Hindlimb muscle (tissue), 1 donor: ENCODE measurements at places on chromosomes 1 and 21. TPM values are rescaled to one million over a fixed set of nuclear protein-coding genes. Genes with fewer than 3 reads are reported as not detected.

DNA sequence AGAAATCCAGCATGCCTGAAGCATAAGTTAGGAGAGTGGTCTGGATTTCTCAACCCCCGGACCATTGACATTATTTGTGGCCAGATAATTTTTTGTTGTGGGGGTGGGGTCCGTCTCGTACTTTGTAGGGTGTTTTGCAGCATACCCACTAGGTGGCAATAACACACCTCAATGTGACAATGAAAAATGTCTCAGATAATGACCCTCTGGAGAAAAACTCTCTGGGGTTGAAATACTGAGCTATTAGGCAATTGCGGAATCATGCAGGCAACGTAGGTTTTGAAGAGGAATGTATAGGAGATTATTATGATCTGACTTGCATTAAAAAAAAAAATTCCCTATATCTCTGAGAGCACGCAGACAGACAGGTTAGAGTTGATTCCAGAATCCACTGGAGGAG lies 25.3 kb upstream of the RRP15 start:
- DNase-seq = no peak

GRCh38 chr1:6041432-6042062 lies 4.1 kb upstream of the KCNAB2 start:
- no peak for DNase-seq

- DNase-seq = no peak
Observed at GRCh38 chr1:41713141-41713540, 205.6 kb downstream of the HIVEP3 start.

DNA sequence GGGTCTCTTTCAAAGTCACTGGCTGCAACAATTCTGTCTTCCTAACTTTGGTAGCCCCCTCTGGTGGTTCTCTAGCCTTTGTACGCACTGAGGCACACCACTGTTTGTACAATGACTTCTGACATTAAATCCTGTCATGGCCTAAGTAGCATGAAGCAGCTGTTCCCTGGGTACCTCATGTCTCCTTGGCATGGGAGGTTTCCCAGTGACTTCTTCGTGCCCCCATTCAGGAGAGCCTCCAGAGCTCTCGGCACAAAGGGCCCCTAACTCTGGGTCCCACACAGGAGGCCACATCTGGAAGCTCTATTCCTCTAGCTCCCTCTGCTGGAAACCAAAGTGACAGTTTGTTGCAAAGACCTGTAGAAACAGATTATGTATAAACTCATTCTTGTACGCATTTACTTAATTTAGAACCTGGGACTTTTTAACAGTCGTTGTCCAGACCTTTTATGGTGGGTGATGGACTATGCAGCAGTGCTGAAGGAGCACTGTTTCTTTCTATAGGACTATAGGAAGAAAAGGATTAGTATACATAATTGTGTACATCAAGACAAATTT lies 13.4 kb downstream of the SWT1 start:
- DNase-seq = peak; percentile 68

- peak; percentile 91 for DNase-seq
Observed at GRCh38 chr1:56255516-56256152, 323.7 kb downstream of the PLPP3 start.

DNA sequence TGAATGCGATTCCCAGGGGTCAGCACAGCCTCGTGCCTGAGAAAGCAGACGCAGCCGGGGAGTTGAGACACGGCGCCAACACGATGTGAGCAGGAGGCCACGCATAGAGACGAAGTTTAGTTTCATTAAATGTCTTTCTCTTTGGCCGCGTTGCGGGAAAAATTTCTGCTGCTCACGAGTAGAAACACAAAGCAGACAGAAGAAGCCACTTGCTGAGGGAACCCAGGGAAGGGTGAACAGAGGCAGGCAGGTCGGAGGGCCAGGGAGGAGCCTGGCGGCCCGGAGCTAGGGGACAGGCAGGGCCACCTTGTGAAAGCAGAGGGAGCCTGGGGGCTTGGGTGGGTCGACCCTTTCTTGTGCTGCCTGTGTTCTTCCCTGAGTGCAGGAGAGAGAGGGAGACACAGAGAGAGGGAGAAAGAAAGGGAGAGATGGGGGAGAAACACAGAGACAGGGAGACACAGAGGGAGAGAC lies 33.2 kb downstream of the POFUT2 start:
- no peak for DNase-seq

- DNase-seq = peak; percentile 11
Observed at GRCh38 chr1:199352351-199352750, 675.2 kb upstream of the NR5A2 start.

- DNase-seq = no peak
Observed at GRCh38 chr1:201145132-201145531, 9.1 kb downstream of the TMEM9 start.

DNA sequence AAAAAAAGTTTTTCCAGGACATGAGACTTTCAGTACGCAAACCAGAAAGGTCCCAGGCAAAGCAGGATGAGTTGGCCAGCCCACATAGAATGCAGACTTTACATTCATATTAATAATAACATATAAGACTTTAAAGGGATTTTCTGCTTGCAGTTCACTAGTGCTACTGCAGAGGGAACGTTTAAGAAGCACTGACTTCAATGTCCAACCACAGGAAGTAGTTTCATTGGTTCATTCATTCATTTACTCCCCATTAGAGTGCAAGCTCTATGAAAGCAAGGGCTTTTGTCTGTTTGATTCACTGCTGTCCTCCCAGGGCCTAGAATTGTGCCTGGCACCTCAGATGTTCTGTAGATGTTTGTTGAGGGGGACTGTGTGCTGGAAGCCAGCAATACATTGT lies 11.8 kb upstream of the SERINC2 start:
- DNase-seq = no peak

DNA sequence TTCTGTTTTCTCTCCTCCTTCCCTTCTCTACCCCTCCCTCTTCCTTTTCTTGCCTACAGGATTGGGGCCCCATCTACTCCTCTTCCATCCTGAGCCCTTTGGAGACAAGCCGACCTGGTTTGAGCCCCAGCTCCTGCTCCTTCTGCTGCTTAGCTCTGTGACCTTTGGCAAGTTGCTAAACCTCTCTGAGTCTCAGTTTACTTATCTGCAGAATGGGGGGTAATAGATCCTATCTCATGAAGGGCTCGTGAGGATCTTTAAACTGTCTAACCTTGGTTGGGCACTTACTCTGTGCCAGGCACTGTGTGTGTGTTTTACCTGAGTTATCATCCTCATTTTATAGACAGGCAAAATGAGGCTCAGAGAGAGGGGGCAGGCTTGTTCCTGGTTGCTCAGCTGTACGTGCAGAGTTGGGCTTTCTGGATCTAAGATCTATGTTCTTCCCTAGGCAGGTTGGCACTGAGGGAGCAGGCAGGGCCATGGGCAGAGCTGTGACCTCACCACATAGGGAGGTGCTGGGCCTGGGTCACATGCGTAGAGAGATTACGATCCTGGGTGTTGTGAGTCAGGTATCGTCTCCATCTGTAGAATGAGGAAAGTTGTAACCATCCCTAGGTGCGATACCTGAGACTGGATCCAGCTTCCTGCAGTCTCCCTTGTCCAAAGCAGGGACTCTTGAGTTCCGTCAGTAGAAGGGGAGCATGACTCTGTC lies 58.5 kb downstream of the FOXO6 start:
- DNase-seq = no peak

GRCh38 chr1:8625981-8626898 lies 191.2 kb downstream of the RERE start:
- no peak for DNase-seq

GRCh38 chr21:27291006-27291405 lies 324.1 kb upstream of the ADAMTS5 start:
- DNase-seq = no peak

DNA sequence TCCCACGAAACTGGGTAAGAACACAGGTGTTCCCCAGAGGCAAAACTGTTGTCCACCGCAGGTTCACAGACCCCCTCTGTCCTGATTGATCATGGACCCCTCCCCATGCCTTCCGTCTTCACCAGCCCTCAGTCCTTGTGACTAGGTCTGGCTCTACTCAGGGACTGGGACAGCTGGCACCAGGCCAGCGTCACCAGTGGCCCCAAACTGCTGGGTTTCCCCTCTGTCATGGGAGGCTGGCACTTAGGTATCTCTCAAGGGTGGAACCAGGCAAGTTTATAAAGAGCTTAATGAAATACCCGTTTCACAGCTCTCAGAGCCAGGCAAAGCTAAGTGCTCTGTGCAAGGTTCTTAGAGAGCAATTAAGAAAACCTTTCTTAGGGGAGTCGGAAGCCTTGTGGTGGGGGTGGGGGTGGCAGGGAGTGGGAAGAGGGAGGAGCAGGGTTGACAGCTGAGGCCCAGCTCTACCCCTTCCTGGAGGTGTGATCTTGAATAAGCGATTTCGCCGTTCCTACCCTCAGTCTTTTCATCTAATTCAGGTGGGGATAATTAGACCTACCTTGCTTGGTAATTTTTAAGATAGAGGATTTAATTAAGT lies 35.0 kb upstream of the IFNLR1 start:
- DNase-seq = no peak

DNA sequence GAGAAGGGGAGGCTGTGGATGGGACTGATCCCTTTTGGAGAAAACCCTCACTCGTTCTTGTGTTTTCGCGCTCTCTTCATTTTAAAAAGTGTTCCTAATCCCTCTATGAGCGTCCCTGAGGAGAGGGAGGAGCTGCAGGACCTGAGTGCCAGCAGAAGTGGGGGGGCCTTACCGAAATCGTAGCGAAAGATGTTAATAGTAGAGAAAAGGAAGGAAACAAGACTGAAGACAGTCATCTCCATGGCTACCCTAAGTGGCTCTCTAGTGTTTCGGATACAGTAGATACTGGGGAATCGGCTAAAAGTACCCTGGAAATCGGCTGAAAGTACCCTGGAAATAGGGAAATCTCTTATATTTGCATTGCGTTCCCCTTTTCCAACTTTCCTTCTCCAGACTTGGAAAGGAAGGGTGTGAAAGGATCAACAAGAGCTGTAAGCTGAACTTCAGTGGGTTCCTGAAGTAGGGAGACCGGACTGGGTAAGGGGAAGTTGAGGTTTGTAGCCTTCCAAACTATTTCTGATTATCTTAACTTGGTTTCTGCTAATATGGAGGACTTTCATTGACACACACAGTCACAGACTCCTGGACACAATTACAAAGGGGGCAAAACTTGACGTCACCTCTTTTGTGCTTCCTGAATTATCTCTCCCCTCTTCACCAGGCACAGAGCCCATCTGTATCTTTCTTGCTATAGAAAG lies 486 bp upstream of the DSTYK start:
- DNase-seq = peak; percentile 32

GRCh38 chr1:106465666-106466065 lies 590.8 kb upstream of the PRMT6 start:
- no peak for DNase-seq

DNA sequence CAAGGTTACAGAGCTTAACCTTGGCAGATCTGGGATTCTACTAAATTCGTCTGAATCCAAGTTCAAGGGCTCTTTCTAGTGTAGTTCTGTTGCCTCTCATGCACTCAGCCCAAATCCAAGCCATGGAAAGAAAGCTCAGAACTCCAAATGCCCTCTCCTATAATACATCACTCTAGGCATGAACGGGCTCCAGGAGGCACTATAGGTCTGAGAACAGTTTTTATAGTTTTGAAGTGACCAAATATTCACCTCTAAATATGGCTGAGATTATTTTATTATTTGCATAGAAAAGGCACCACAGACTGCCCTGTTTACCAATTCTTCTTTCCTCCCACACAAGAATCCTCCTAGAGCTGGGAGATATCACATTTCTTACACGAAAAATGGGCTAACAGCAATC lies 327.9 kb upstream of the BEND5 start:
- no peak for DNase-seq

DNA sequence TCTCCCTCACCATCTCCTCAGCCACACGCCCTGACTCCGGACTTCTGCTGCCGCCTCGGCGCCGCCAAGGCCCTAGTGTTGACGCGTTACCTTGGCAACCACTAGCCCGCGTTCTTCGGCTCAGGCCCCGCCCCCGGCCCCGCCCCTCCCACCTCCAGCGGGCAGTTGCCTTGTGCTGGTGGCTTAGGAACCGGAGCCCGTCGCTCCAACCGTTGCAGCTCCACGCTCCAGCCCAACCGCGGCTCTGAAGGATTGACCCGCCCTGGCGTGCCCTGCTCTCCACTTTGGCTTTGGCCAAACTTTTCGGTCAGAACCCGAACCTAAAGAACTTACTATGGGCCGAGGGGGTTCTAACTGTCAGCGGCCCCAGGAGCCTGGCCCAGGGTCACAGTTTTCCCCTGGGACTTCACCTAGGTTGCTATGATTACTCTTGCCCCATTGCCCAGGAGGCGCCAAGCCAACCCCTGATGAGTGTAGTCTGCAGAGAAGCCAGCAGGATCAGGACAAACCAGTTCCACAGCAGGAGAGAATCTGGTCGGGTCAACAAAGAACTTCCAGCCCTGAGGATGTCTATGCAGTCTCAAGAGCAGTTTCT lies at the start of gene CFAP45:
TSS of gene CFAP45 (minus strand) at position 80 of the 595 bp plus-strand sequence. CDS start at position 13, 67 bp downstream.
- peak; percentile 54 for DNase-seq

- peak; percentile 25 for DNase-seq
Observed at GRCh38 chr1:24551960-24552571, 3.8 kb upstream of the NCMAP start.

DNA sequence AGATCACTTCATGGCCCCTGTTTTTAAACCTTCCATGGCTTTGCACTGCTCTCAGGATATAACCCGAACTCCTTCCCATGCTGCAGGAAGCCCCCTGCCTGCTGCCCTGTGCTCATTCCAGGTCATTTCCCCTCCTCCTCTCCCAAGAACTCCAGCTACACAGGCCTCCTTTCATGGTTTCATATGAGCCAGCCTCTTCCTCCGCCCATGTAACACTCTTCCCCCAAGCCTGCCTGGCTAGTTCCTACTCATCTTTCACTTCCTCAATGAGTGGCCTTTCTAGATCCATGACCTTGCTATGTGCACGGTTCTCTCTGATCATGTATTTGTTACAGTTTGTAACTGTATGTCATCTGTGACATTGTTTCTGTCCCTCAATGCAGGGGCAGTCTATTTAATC lies 3.1 kb upstream of the NCF2 start:
- no peak for DNase-seq

- DNase-seq = no peak
Observed at GRCh38 chr1:78401148-78401547, 89.6 kb upstream of the PTGFR start.

DNA sequence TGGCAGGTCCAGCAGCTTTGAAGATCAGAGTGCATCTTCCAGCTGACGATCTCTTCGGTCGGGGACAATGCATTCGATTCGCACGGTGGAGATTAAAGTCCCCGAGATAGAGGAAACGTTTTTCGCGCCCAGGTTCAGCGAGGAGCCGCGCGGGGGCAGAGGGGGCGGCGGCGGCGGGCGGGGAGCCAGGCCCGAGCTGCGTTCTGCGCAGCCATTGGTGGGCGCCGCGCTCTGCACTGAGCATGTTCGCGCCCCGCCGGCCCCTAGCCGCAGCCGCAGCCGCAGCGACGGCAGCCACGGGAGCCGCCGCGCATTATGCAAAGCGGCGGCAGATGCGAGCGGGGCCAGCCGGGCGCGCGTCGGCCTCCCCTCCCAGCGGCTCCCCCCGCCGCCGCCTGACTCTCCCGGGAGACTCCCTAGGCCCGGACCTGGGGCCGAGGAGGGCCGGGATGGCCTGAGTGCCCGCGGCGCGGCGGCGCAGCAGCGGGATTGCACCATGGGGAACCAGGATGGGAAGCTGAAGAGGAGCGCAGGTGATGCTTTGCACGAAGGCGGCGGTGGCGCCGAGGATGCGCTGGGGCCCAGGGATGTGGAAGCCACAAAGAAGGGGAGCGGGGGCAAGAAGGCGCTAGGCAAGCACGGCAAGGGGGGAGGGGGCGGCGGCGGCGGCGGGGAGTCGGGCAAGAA lies at the start of gene FMN2:
TSS of gene FMN2 (plus strand) at position 270 of the 687 bp plus-strand sequence. CDS start at position 497, 227 bp downstream.
- peak; percentile 8 for DNase-seq

The GBP2 gene
- 1.3 TPM for polyA plus RNA-seq

The LRRC8B gene
- polyA plus RNA-seq = 3.0 TPM

The AKIRIN1 gene
- polyA plus RNA-seq = 31.0 TPM

The NT5C1A gene
- 12.8 TPM for polyA plus RNA-seq

The AGMAT gene
- 3.4 TPM for polyA plus RNA-seq

The ACTA1 gene
- polyA plus RNA-seq = 13,723 TPM

The SLC30A10 gene
- polyA plus RNA-seq = 0.10 TPM

The TARDBP gene
- polyA plus RNA-seq = 172 TPM

The LPAR3 gene
- 0.12 TPM for polyA plus RNA-seq

The GPR25 gene
- not detected for polyA plus RNA-seq

The COQ8A gene
- 58.3 TPM for polyA plus RNA-seq
